Stimulated activated CD4-positive, alpha-beta T cell treated with anti-CD3 and anti-CD28 coated beads, TNF-alpha, amount 100 ng/mL, for 48 hours (primary cell): ENCODE measurements at places on chromosomes 12 and 14.

DNA sequence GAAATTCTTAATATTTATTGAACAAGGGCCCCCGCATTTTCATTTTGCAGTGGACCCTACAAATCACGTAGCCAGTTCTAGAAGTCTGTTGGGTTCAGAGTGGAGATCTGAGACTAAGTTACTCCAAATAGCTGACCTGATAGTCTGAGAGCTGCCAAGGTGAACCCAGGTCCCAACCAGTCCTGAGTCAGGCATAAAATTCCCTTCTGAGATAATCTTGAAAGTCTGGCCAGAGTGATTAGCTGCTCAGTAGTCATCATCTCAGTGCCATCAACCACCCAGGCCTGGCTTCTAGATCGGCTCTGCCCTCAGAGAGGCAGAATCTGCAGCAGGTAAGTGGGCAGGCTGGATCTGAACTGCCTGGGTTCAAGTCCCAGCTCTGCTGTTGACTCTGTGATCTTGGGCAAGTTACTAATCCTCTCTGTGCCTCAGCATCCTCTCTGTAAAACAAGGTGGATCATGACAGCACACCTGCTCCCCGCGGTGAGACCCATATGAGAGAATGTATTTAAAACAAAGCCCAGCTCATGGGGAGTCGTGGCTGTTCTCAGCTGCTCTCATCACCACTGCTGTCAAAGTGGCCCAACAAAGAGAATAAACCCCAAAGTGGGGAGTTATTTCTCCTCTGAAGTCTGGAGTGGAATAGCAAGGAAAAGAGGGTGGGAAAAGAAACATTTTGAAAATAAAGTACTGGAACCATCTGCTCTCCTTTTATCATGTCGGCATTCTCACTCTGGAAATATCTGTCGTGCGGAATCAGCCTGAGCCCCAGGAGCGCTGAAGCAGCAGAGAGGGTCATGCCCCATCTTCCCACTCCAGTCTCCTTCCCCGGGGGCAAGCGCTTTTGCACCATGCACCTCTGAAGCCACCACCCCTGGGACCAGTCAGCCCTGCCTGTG, 193.3 kb downstream of the DPF3 start:
- no peak for DNase-seq

DNA sequence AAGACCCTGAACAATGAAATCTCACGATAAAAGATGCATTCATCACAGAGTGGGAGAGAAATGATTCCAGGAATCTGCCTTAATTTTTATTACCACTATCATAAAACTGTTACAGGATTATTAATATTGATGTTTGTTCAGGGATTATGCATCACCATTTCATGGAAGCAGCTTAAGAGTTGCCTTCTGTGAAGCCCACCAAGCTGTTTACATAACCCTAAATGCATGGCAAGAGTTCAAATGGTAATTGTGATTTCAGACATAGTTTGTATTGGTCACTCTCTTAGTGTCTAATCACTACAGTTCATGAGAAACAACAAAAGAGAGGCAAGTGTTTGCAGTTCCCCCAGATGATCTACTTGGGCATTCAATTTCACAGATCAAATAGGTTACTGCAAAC, 527.7 kb downstream of the RPS29 start:
- DNase-seq = no peak

DNA sequence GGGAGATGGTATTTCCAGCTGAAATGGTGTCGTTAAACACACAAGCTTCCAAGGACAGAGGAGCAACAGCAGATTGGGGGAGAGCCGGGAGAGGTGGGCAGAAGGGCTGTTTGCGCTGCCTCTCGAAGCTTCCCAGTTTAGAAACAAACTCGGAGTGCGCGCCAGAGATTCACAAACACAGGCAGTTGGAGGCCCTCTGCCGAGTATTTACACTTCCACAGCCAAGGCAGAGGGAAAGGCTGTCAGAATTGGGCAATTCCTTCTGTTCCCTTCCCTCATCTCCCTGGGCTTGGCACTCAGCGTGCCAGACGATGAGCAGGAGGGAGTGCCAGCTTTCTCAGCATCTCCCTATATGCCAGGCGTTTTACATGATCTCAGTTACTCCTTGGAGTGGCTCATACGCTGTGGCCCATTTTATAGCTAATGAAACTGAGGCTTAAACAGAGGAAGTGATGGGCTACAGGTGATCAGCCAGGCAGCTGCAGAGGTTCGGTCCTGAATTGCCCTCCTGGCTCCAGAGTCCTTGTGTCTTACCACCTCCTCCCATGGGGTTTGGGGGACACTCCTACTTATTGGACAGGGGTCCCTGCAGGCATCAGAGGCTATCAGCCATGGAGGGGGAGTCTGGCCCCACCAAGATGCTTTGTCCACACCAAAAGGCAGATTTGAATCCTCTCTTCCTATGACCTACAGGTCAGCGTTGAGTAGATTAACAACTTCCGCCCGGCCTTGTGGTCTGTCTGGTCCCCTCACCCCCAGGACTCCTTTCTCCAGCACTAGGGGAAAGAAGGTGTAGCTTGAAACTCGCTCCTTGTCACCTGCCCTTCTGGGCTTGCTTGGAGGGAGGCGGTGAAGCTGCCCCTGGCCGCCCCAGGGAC, 3.1 kb downstream of the FAM222A start:
- no peak for DNase-seq

- no peak for DNase-seq
Observed at GRCh38 chr14:29804481-29805266, 123.0 kb downstream of the PRKD1 start.

DNA sequence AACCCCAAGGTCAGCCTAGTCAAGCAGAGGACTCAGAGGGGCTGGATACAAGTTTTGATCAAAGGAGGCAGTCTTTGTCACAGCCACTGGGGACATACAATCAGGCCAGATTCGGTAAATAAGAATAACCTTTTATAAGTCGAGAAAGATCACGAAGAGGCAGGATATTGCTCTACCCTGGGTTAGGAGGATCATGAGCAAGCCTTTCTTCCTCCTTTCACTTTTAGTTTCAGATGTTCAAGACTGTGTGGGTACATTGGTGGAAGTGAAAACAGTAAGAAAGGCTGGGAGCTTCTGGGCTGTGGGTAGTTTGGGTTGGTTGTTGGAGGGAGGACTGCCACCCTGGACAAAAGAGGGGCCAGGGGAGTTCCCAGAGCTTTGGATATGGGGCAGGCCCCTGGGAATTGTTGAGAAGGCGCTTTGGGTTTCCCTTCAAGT, 127.7 kb downstream of the SNAPC1 start:
- DNase-seq = peak; percentile 23

- DNase-seq = no peak
Observed at GRCh38 chr12:23423796-23424195, 525.7 kb downstream of the SOX5 start.

GRCh38 chr12:53034459-53034858, 15.4 kb upstream of the TNS2 start:
- no peak for DNase-seq

DNA sequence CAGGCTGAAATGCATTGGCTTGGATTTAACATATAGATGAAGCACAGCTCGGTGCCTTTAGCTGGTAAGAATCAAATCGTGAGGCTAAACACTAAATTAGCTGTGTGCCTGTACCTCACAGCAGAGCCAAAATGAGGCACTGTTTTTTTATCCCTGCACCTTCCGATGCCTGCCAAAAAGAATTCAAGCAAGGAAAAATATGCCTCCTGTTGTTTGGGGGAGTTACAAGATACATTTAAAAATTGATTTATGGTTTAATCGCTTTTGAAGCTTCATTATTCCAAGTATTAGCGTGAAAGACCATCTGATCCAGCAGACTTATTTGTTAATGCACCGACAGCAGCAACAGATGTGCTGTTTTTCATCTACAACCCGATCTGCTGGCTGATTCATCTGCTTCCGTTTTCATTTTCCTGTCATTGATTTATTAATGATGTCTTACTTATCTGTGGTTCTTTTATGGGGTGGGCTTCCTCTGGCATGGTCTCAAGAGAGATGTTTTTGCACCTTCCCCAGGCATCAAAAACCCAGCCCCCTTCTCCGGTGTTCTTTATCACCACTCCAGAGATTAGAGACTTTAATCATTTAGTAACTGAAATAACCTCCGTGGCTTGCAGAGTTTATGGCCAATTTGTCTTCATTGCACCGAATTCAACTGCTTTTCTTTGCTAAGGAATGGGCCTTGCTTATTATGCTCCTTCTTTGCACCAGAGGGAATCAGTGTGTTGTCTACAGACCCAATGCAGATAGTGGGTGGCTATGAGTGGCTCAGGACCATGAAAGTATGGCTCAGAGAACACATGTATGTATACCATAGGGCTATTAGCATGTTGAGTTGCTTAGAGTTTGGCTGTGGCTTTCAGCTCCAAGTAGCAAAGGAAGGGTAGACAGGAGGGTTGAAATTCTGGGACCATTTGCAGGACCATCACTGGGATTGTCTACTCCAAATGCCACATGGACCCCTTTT, 166.8 kb upstream of the TMEM260 start:
- DNase-seq = no peak

DNA sequence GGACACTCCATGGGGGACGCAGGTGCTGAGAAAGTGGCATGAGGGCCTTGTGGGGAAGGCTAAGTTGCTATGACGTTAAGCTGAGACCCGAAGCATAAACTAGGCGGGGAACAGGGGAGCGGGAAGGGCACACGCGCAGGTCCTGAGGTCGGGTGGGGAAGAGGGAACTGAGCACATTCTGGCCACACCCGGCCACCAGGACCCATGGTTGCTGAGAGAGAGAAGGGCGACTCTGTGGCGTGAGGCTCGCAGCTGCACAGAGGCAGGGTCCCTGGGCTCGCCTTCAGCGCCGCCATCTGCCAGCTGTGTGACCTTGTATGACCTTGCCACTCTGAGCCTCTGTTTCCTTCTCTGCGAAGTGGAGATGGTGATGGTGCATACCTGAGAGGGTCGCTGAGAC, 182.5 kb downstream of the PHETA1 start:
- DNase-seq = no peak

GRCh38 chr14:49928015-49928414, 35.1 kb downstream of the ARF6 start:
- DNase-seq = no peak

- no peak for DNase-seq
Observed at GRCh38 chr12:6425590-6426531, 18.9 kb upstream of the CD27 start.

GRCh38 chr12:122951979-122952892, 14.0 kb downstream of the ABCB9 start:
- DNase-seq = peak; percentile 58

- DNase-seq = no peak
Observed at GRCh38 chr14:98103705-98104104, 1168.3 kb downstream of the BCL11B start.

- DNase-seq = no peak
Observed at GRCh38 chr14:41137741-41138140, 468.9 kb upstream of the LRFN5 start.

DNA sequence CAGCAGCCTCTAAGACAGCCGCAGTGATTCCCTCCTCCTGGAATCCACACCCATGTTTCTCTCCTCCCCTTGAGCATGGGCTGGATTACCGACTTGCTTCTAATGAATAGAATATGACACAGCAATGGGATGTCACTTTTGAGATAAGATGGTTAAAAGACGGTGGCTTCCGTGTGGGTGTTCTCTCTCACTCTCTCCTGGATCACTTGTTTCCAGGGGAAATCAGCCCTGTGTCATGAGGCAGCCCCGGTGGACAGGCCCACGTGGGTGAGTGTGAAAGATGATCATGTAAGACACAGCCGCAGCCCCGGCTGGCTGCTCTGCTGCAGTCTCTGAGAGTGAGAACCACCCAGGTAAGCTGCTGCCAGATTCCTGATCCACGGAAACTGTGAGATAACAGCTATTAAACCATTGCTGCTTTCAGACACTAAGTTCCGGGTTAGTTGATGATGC, 10.7 kb downstream of the MOAP1 start:
- DNase-seq = no peak

DNA sequence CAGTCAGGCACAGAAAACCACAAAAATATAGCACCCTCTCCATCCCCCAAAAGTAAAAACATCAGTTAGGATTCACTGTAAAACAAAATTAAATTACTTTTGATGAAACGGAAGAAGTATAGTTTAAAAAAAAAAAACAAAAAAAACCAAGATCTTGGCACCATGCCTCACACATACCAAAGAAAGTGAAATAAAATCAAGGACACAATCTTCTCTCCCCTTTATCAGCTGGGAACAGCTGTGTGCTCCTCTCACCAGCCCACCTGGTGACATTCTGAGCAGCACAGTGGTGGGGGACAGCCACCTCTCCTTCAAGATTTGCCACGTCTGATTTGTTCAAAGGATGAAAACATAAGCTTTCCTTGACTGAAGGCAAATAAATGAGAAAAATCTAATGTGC, 55.5 kb downstream of the ESR2 start:
- DNase-seq = no peak

- DNase-seq = no peak
Observed at GRCh38 chr12:21745258-21745657, 29.2 kb downstream of the KCNJ8 start.
